ENCODE measurements at places on chromosomes 13 and 19.

DNA sequence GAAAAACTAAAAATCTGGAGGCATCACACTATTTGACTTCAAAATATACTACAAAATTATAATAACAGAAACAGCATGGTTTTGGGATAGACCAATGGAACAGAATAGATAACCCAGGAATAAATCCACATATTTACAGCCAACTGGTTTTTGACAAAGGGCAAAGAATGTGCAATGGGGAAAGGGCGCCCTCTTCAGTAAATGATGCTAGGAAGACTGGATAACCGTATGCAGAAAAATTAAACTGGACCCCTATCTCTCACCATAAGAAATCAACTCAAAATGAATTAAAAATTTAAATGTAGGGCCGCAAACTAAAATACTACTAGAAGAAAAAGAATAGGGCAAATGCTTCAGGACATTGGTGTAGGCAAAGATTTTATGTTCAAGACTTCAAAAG, 440.5 kb upstream of the SGCG start:
- DNase-seq: no peak

DNA sequence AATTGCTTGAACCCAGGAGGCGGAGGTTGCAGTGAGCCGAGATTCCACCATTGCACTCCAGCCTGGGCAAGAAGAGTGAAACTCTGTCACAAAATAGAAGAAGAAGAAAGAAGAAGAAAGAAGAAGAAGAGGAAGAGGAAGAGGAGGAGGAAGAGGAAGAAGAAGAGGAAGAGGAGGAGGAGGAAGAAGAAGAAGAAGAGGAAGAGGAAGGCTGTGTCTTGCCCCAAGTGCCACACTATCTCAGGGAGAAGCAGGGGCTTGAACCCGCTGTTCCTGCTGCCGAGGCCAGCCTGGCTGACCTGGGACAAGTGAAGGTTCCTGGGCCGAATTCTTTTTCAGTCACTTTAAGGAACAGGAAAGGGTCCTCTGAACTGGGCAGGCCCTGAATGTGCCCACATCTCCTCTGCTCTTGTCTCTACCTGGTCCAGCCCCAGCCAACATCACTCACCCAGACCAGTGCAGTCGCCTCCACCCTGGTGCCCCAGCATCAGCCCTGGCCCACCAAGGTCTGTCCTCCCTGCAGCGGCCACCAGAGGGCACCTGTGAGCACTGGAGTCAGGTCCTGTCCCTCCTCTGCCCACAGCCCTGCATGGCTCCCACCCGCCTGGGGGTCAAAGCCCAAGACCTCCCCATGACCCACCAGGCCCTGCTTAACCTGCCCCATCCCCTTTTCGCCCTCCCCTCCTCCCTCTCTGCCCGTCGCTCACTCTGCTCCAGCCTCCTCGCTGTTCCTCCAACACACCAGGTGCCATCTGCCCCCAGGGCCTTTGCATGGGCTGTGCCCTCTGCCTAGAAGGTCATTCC, 20.0 kb downstream of the TICAM1 start:
- DNase-seq: peak; percentile 85

GRCh38 chr13:42305503-42305902, 33.6 kb downstream of the AKAP11 start:
- DNase-seq: no peak

DNA sequence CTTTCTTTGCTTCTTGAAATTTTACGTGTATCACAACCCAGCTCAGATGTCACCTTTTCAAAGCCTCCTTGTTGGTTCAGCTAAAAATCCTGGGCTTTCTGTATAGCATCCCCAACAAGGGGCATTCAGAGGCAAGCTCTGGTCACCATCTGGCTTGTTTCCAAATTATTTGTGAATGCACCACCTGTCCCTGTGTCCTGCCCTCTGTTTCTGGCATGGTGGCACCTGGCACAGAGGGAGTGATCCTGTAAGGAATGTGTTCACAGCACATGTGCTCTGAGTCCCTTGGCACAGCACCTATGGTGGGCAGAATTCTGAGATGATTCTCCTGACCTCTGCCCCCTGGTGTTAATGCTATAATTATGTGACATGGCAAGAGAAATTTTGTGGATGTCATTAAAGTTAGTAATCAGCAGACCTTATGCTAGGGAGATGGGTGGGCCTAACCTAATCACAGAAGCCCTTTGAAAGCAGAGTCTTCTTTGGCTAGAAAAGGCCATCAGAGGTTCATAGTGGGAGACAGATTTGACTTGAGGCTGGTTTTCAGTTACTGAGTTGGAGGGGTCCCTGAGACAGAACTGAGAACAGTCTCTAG, 76.3 kb downstream of the ZNF429 start:
- peak; percentile 72 for DNase-seq

- DNase-seq: no peak
These were observed 158.4 kb downstream of the KLF12 start for GRCh38 chr13:73975767-73976166.

- no peak for DNase-seq
These were observed 26.2 kb downstream of the EXOSC8 start for GRCh38 chr13:37026771-37027170.

- DNase-seq: no peak
These were observed 90.4 kb downstream of the FGF14 start for GRCh38 chr13:102311419-102311796.

DNA sequence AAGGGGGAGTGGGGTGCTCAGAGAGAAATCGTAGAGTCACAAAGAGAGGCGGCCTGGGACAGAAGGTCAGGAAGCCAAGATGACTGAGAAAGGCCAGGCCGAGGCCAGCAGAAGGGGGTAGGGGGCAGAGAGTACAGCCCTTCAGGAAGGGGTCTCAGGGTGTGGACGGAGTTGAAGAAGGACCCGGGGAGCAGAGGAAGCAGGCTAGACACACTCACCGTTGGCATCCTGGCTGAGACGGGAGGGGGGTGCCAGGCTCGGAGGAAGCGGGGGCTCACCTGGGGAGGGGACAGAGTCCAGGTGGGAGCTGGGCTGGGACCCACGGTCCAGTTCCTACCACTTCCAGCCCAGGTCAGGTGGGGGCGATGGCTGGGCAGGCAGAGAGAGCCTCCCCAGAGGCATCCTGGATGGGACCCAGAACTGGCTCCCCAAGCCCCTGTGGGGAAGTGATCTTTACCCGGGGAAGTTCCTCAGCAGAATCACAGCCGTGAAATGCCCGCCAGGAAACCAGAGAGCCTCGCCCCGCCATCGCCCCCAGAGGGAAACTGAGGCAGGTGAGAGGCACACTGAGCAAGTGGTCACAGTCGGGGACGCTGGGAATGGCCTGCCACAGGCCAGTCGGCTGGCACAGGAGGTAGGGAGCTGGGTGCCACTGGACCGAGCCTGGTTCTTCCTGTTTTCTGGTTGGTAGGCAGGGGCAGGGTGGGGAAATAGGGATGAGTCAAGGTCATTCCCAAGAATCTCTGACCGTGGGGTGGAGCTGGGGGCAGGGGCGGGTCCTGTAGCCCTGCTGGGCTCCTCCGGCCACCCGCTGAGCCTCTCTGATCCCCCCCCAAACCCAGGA, 1.4 kb downstream of the MATK start:
- DNase-seq: no peak

DNA sequence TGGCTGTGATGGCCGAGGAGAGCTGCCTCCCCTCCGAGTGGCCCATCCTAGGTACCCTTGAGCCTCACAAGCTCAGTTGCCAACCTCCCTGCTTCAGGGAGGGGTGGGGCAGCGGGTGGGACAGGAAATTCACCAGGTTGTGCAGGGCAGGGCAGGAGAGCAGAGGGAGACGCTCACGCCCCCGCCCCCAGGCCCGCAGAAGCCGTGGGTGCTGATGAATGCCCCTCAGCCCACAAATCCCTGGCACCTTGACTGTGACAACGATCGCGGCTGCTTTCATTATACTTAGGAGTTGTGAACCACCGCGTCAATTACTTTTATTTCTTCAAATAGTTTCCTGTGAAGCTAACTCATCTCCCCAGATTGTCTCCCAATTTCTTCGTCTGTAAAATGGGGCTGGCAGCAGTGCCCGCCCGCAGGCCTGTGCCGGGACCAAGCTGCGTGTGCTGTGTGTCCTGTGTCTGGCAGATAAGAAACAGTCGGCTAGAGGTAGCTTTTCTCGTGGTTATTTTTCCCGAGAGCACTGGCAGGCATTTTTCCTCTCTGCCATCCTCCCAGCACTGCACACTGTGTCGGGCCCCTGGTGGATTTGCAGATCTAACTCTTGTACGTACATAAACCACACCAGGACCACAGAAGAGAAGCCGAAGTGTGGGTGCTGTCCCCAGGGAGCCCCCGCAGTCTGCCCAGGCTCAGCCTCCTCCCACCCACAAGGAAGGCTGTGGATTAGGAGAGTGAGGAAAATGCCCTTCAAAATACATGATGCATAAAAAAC, 7.9 kb upstream of the RASA3 start:
- DNase-seq: peak; percentile 67

DNA sequence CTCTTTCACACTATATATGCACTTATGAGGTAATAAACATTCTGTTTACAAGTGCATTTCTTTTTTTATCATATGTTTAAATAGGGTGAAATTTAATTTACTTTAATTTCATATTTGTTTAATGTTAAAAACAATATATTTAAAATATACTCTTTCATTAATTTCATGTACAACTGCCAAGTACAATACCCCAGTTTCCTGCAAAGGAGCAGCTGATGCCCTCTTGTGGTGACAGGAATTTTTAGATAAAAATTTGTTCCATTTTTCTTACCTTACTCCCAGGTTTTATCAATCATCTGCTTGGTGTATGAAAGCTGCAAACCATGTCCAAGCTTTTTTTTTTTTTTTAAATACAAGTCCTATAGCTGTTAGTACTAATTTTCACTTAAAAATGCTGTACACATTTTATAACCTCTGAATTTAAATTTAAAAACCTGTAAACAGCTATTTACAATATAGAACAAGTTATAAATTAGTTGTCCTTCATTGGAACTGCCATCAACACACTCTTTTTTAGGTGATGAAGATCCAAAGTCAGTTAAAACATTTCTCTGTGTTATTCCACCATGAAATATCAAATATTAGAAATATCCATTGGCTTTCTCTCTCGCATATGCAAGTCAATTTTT, 4.9 kb downstream of the PCDH20 start:
- DNase-seq: no peak

DNA sequence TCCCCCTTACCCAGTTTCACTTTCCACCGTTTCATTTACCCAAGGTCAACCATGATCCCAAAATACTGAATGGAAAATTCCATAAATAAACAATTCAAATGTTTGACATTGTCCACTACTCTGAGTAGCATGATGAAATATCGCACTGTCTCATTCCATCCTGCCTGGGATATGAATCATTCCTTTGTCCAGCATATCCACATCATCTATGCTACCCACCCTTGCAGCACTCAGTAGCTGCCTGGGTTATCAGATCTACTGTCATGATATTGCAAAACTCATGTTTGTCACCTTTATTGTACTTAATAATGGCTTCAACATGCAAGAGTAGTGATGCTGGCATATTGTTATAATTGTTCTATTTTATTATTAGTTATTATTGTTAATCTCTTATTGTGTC, 263.9 kb upstream of the NBEA start:
- no peak for DNase-seq

- DNase-seq: no peak
These were observed 19.7 kb downstream of the VASP start for GRCh38 chr19:45526971-45527370.

GRCh38 chr19:44968118-44968517, 12.9 kb downstream of the CLPTM1 start:
- DNase-seq: no peak

DNA sequence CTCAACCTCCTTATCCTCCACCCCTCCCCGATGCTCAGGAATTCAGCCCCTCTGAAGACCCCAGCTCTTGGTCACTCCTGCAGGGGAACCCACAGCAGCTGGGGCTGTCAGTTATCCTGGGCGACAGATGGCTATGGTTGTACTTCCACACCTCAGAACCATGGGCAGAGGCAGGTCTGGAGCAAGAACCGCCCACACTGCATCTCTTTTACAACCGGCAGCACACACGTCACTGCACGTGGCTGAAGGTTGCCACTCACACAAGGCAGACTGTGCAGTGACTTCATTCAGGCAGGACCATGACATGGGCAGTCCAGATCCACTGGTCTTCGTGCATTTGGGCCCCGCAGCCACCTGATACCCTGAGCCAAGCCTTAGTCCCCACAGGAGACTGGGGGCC, 21.5 kb upstream of the SDHAF1 start:
- DNase-seq: no peak

GRCh38 chr19:5838353-5839064, 993 bp downstream of the FUT6 start:
- no peak for DNase-seq

- DNase-seq: peak; percentile 27
These were observed 49.3 kb upstream of the GPR183 start for GRCh38 chr13:99356262-99357091.

- peak; percentile 61 for DNase-seq
These were observed 54.3 kb downstream of the MTMR6 start for GRCh38 chr13:25232937-25233515.

- no peak for DNase-seq
These were observed 426.1 kb upstream of the KLF12 start for GRCh38 chr13:74560325-74560724.

DNA sequence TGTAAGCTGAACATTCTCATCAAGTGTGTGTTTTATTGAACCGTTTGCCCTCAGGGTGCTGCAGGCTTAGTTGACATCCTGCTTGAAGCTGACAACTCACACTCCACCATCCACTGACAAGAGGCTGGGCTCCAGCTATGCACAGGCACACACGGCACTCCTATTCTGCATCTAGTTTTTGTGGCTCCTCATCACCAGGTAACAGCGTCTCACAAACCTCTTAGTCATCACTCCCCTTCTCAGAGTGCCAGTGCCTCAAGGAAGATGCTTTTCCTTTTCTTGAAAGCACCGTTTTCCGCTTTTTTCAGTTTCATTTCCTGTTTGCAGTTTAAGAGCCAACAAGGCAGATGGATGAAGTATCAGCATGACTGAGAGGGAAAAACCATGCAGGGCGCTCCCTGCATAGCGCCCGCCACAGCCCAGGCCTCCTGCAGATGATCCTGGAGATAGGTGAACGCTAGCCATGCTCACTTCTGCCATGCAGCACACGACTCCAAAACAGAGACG, 491.2 kb downstream of the COG6 start:
- no peak for DNase-seq

DNA sequence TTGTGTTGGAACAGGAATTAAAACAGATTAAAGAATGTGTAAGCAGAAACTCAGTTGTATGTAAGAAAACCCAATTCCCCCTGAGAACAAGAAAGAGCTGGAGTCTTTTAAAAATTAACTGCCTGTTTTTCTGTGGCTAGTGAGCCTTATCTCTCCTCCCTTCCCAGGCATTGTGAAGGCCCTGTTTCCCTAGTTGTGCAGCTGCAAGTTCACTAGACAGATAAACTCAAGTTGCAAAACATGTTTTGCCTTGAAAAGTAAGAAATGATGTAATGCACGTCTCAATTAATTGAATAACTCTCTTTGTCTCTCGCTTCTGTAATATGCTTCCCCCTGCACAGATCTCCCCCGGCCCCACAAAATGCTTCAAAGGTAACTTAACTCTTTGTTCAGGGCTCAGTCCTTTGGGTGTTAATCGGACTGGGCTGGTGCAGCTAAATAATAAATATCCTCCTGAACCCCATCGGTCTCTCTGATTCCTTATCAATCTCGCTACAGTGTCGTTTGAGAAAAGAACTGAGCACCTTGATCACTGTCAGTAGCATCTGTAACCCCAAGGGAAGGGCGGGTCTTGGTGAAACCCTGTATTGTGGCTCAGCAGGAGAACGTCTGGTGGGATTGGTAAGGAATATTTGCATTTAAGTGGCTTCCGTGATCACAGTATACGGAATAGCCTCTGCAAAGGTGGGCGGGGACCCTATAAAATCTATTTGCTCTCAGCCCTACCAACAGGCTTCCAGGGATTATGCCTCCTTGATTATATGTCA, 1.6 kb upstream of the ZNF556 start:
- DNase-seq: no peak

All from hematopoietic multipotent progenitor cell treated with erythropoietin and hydrocortisone succinate and interleukin-3 and kit ligand, for 17 days (in vitro differentiated cells).